ENCODE measurements at places on chromosomes 11 and 22.

- DNase-seq, result no peak
Observed at GRCh38 chr11:119699227-119699626, 29.8 kb downstream of the NECTIN1 start.

- DNase-seq, result no peak
Observed at GRCh38 chr11:57762235-57762861, 746 bp downstream of the CTNND1 start.

- no peak for DNase-seq
Observed at GRCh38 chr11:46075168-46075567, 46.1 kb downstream of the PHF21A start.

- DNase-seq, result no peak
Observed at GRCh38 chr22:25966448-25966913, 202.8 kb upstream of the SEZ6L start.

GRCh38 chr11:66289548-66290329, 796 bp upstream of the YIF1A start:
- DNase-seq, result no peak

DNA sequence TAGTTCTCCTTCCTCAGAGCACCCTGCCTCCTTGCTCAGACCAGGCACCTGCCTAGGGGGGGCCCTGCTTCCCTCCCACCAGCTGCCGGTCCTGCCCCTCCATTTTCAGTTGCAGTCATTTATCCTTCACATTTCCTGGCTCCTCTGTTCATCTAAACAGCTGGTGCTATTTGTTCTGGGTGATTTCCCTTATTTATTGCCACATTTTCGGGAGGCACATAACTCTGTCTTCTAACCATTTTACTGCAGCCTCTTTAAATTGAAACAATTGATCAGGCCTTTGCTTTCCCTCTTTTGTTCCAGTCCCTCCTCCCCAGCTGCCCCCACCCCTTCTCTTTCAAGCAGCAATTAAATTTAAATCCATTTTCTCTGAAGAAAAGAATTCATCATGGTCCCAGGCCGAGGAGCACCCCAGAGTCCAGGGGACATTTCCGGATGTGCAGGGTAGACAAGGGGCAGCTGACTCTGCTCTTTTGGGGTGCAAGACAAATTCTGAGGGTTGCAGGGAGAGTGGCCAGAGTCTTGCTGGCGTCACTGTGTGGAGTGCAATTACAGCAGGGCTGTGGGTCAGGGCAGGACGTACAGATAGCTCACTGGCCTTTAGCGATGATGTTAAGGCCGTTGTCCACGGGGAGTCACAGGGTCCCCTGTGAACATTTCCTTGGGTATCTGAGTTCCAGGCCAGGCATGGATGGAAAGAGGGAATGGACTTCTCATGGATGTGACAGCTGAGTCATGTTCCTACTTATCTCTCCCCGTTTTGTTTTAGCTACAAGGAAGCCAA, 476.4 kb downstream of the TBC1D22A start:
- DNase-seq, result no peak

- DNase-seq, result no peak
Observed at GRCh38 chr11:126246636-126247035, 22.1 kb downstream of the SRPRA start.

GRCh38 chr11:59706518-59707285, 6.9 kb downstream of the OR10V1 start:
- DNase-seq, result no peak

DNA sequence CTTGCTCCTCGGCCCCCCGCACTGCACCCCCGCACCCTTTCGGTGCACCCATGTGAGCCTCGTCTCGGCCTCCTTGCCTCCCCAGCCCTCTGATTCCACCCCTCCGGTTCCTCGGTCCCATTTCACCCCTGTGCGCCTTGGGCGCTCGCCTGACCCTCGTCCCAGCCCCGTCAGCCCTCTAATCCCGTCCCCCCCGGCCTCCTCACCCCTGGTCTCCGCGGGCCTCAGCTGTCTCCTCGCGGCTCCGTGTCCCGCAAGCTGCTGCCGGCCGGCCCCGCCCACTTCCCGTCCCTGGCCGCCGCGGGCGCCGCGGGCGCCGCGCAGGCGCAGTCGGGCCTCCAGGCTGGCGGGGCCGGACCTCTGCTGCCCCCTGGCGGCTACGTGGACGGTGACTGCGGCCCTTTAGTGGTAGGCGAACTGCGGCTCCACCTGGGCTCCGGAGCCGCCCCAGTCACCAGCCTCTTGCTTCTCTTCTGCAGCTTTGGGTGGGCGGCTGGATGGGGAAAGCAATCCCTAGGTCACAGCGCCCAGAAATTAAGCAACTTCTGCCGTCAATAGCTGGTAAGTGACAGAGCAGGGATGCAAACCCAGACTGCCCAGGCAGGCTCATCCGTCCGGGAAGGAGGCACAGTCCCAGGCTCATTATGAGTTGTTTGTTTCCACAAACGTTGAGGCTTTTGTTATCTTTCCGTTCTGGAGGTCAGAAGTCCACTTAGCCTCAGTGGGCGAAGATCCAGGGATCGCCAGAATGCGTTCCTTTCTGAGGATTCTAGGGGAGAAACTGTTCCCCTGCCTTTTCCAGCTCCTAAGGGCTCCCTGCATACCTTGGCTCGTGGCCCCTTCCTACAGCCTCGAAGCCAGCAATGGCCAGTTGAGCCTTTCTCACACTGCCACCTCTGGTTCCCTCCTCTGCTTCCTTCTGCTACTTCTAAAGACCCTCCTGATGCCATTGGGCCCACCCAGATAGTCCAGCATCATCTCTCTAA, at the start of gene PPM1F:
Gene PPM1F, minus strand, starts transcription at position 263 of the 986 bp plus-strand sequence. CDS start 6,800 bp downstream, outside the sequence.
- peak; percentile 92 for DNase-seq
